ENCODE measurements at places on chromosomes 16 and 17. TPM values are rescaled to one million over a fixed set of nuclear protein-coding genes. Genes with fewer than 3 reads are reported as not detected.

GRCh38 chr16:56191835-56192634, 746 bp downstream of the GNAO1 start:
- no peak for DNase-seq

GRCh38 chr16:1374418-1375297, 22.9 kb downstream of the GNPTG start:
- DNase-seq: no peak

GRCh38 chr16:89693931-89694783, 7.3 kb downstream of the SPATA2L start:
- no peak for DNase-seq

DNA sequence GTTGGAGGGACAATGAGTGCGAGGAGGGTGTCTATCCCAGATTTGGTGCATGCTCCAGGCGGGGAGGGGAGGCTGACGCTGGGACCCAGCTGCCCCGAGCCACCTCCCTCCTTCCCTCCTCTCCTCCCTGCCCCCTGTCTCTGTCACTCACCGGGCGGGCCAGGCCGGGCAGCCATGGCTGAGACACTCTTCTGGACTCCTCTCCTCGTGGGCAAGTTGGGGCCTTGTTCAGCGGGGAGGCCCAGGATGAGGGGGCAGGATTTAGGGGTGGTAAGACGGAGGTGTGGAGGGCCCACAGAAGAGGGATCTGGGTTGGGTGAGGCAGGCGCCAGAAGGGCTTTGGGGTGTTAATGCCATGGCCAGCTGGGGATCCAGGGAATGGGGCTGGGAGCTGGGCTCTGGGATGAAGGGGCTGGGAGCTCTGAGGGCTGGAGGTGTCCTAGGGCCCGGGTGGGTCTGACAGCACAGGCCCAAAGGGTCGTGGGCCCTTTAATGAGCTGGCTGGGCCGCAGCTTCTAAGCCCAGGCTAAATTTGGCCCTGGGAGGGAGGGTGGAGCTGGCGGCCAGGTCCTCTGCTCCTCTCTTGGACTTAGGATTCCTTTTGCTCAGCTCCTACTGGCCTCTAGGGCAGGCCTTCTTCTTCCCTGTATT, at the start of gene SGCA:
Gene SGCA, plus strand, starts transcription at position 139 of the 651 bp plus-strand sequence. Its CDS starts 36 bp downstream, at position 175.
- no peak for DNase-seq

GRCh38 chr16:23055481-23055880, 93.8 kb downstream of the USP31 start:
- no peak for DNase-seq

Gene ATP2A1
- total RNA-seq: 0.13 TPM

- DNase-seq: no peak
These were observed 15.7 kb upstream of the RPL38 start for GRCh38 chr17:74187761-74188160.

DNA sequence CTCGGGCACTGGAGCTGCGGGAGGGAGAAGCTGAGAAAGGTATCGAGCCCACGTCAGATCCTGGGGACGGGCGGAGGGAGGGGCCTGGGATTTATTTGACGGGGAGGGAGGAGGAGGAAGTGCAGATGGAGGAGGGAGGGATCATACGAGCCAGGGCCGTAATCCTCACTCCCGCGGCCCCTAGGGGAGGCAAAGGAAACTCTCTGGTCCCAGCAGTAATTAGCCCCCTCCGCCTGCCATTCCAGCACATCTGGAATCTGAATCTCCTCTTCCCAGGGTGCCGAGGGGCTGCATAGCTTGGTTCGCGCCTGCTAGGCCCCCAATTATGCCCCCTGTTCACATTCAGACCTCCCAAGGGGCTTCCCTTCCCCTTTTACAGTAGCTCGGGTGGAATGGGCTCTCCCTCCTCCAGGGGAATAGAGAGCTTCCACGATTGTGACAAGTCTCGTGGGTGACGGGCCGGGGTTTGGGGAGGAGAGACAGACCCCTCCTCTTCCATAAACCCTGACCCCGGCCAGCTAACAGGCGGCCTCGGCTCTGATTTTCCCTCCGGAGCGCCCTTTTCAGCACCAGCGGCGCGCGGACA, at the start of gene SEZ6L2:
Gene SEZ6L2, minus strand, starts transcription at position 35 of the 586 bp plus-strand sequence. CDS start 531 bp downstream, outside the sequence.
- DNase-seq: peak; percentile 88

DNA sequence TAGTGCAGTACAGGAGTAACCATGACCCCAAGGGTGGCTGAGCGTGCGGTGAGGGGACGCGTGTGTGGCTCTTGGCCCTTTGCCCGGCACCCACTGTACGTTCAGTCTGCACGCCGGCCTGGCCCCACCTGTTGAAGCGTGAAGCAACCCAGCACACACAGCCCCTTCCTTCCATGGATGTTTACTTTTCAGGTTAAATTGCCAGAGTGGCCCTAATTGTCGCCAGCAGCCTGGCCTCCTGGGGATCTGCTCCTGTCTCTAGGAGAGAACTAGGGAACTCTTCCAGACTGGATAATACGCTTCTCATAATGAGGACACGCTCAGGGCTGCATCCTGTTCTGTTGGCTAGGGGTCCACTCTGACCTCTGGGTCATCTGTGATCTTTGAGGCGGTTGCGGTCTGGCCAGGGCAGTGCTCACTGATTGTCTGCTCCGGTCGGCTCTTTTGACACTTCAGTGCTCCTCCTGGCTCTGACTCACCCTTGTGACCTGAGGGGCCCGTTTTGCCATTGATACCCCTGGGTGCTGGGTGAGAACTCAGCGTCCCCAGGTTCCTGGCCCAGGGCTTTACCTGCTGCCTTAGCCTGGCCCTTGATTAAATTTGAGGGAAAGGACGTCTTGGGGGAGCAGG, 27.7 kb downstream of the TPSG1 start:
- DNase-seq: no peak

- no peak for DNase-seq
These were observed 72.1 kb downstream of the JPH3 start for GRCh38 chr16:87674419-87674818.

- DNase-seq: no peak
These were observed 45.6 kb upstream of the LCMT1 start for GRCh38 chr16:25065899-25066298.

DNA sequence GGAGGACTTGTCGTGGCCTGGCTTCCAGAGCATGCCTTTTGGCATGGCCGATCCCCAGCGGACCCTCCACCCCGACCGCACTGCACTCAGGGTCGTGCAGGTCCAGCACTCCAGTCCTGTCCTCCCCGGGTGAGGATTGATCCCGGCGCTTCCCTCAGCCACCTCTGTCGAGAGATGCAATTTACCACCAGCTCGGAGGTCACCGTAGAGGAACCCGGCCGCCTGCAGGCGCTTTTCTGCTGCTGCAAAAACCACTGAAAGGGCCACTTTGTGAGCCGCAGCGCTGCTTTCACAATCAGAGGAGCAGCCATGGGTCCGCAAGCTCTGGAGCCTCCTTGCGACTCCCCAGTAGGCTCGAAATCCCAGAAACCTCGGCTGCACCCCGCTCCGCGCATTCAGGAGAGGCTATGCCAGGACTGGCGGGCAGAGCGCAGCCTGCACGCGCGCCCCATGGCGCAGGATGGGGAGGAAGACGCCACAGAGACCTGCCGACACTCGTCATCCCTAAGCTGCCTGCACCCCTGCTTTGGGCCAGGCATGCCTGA, 134.2 kb downstream of the HS3ST2 start:
- DNase-seq: no peak

GRCh38 chr16:11252482-11252931, 3.5 kb downstream of the SOCS1 start:
- DNase-seq: no peak

DNA sequence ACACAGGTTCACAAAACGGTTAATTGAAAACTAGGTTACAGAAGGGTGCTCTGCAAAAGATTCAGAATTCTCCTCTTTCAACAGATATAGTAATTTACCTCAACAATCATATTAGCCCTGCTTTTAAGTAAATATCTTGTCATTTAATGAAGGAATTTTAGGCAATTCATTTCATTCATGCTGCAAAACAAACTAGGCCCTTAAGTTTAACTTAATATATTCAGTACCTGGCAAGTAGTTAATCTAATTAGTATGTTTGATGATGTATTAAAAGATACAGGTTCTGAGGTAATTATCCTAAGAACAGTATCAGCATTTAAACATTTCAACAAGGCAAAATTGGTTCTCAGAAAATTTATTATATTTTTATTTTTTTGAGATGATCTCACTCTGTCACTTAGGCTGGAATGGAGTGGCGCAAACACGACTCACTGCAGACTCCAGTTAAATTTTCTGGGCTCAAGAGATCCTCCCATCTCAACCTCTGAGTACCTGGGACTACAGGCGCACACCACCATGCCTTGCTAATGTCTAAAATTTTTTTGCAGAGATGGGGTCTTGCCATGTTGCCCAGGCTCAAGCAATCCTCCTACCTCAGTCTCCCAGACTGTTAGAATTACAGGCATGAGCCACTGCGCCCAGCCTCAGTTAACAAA, 44.9 kb downstream of the SMURF2 start:
- DNase-seq: no peak

GRCh38 chr16:88412766-88413165, 30.0 kb downstream of the ZNF469 start:
- DNase-seq: no peak

GRCh38 chr17:50210240-50211225, 9.1 kb upstream of the COL1A1 start:
- peak; percentile 61 for DNase-seq

Gene NACA2
- total RNA-seq: not detected

Data from bronchial epithelial cell (primary cell).